Muscle of leg (tissue), 16 donors: ENCODE measurements at places on chromosomes 6 and 20. TPM values are rescaled to one million over a fixed set of nuclear protein-coding genes. Genes with fewer than 3 reads are reported as not detected.
A peak's percentile ranks its signal among the peaks of the same experiment; 100 is the strongest.

GRCh38 chr6:73203098-73203497 lies 22.2 kb downstream of the KHDC1L start:
- no peak overlapping the region for H3K27ac ChIP-seq
- H3K36me3 ChIP-seq = no peaks in the 10 kb centered on the region
- H3K4me3 ChIP-seq = no peak overlapping the region
- H3K4me1 ChIP-seq = no peaks in the 10 kb centered on the region

GRCh38 chr6:168322966-168323365 lies 3.4 kb upstream of the DACT2 start:
- no peaks in the 10 kb centered on the region for H3K36me3 ChIP-seq
- DNase-seq = no peak
- no peak overlapping the region for H3K27ac ChIP-seq
- peaks cover 22% of the 10 kb centered on the region for H3K27me3 ChIP-seq
- no peak overlapping the region for H3K4me3 ChIP-seq
- H3K4me1 ChIP-seq = peaks cover 4% of the 10 kb centered on the region

DNA sequence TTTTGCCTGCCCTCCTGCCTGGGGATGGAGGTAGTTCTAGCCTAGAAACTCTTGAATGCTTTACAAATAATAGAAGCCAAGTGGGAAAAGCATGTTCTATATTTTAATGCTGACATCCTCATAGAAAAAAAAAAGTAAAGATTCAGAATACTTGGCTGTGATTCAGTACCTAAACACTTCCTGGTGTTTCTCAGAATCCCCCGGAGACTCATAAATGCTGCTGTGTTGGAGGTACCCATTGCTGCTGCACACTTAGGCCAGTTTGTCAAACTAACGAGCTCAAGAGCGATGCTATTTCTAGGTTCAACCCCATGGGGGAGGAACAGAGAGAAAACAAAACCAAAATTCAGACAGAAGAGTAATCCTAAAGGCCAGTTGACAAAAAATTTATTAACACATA lies 38.8 kb upstream of the ZFP64 start:
- H3K4me1 ChIP-seq = peaks cover 2% of the 10 kb centered on the region
- no peak overlapping the region for H3K4me3 ChIP-seq
- H3K36me3 ChIP-seq = no peaks in the 10 kb centered on the region
- peak; percentile 46 for DNase-seq

- no peak for DNase-seq
- no peak overlapping the region for H3K27ac ChIP-seq
- H3K36me3 ChIP-seq = no peaks in the 10 kb centered on the region
- no peaks in the 10 kb centered on the region for H3K4me1 ChIP-seq
- H3K27me3 ChIP-seq = no peaks in the 10 kb centered on the region
Measured at GRCh38 chr6:73339340-73339739, 14.7 kb downstream of the DPPA5 start.

DNA sequence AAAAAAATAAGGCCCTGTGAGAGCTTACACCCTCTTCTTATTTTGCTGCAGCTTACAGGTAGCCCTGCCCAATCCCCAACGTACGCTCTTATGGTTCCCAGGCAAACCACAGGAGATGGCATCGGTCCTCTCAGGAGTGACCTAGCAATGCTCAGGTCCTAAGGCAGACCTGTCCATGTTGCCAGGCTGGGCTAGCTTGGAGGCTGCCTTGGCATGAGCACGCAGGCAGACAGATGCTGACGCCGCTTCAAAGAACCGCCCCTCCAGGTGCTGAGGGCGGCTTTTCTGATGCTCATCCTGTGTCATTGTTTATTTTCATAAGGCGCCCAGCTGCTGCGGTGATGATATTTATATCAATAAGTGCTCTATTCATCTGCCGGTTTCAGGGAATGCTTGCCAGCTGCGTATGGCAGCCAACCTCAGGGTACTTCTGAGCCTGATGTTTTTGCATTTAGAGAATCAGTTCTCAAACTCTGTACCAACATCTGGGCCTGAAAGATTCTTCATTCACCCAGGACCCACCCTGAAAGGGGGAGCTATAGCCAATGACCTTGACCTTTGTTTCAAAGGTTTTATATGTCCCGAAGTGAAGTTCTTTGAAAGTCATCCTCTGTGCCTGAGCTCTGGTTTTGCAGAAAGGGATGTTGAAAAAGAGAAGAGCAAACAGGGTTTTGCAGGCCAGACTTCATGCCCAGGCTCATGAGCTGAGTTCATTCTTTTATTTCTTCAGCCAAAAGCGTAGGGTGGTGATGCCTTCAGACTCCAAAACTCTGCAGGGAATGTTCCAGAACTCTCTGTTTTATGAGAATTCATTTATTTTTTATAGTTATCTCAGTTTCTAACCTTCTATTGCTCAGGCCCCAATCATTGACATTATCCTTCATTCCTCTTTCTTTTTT lies 475.6 kb upstream of the CHD6 start:
- no peak overlapping the region for H3K4me3 ChIP-seq
- H3K4me1 ChIP-seq = no peaks in the 10 kb centered on the region
- no peaks in the 10 kb centered on the region for H3K36me3 ChIP-seq
- DNase-seq = no peak

DNA sequence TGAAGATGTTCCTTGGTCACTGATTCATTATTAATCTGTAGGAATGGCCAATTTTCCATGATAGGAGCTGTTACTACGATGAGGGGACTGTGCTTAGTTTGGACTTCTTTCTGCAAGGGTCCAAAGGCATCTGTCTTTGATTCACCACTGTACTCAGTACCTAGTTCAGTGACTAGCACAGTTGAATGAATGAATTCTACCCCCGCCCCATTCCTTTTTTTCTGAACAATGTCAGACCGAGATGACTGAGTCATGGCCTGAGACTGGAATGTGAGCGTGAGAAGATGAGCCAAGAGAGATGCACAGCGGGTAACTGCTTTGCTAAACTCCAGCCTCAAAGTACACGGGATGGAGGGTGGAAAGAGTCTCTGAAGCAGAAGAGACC lies 419 bp upstream of the SNHG17 start:
- no peak overlapping the region for H3K4me3 ChIP-seq
- H3K36me3 ChIP-seq = peaks cover 38% of the 10 kb centered on the region
- H3K4me1 ChIP-seq = peaks cover 16% of the 10 kb centered on the region
- H3K27me3 ChIP-seq = no peaks in the 10 kb centered on the region
- H3K27ac ChIP-seq = no peak overlapping the region
- no peak for DNase-seq

GRCh38 chr20:58447511-58448391 lies 58.7 kb downstream of the VAPB start:
- no peak overlapping the region for H3K4me3 ChIP-seq
- H3K27ac ChIP-seq = no peak overlapping the region
- DNase-seq = peak; percentile 30
- H3K27me3 ChIP-seq = no peaks in the 10 kb centered on the region
- peaks cover 46% of the 10 kb centered on the region for H3K36me3 ChIP-seq

The RRBP1 gene
- 134 TPM for polyA plus RNA-seq

The BHLHE23 gene
- polyA plus RNA-seq = not detected
